NCI-H1105 (cell line): ENCODE measurements at places on chromosomes 4 and X.

DNA sequence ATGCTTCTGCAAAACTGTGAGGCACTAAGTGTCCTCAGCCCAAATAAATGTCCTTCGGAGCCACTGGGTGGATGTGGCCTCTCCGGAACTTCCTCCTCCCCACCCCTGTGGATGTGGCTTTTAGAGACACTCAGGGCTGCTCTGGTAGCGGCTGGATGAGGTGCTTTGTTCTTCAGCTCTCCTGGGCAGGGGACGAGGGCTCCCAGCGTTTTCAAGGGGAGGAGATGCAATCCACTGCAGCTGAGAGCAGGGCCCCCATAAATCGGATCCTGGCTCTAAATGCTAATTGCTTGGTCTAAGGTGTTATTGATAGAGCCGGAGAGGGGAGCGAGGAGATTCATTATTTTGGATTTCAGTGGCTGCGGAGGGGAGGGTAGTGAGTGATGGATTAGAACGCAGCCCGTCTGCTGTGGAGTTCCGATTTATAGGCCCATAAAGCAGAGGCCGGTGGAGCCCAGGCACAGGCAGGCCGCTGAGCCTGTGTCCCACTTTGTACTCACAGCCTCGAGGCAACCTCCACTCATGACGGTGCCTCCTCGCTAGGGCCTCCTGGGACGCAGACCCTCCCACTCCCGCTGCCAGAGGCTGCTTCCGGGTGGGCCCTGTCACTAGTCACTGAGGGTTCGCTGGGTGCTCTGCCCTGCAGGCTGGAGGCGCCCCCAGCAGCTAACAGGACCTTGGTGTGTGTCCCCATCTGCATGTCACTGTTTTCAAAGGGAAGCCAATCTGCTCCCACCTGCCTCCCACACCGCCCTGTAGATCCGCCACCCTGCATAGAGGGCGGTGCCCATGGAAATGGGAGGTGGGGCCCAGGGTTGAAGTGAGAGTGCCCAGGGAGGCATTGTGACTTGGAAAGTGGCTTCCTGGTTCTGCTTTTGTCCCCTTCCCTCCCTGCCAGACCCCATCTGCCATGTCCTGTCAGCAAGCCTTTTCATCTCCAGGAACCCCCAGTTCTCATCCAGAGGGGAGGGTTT, 135.4 kb upstream of the PSAPL1 start:
- no peak for DNase-seq

DNA sequence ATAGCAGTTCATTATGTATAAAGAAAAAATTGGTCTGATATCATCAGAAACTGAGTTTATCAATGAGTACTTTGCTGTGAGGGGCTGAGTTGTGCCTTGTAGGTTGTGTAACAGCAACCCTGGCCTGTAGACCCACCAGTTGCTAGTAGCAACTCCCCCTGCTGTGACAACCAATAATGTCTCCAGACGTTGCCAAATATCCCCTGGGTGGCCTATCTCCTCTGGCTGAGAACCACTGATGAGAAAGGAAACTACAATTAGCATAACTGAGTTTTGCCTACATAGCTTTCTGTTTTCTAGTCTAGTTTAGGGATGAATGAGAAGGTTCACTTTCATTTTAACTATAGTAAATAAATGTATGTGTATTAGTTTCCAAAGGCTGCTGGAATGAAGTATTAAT, 234.1 kb downstream of the CPE start:
- no peak for DNase-seq

DNA sequence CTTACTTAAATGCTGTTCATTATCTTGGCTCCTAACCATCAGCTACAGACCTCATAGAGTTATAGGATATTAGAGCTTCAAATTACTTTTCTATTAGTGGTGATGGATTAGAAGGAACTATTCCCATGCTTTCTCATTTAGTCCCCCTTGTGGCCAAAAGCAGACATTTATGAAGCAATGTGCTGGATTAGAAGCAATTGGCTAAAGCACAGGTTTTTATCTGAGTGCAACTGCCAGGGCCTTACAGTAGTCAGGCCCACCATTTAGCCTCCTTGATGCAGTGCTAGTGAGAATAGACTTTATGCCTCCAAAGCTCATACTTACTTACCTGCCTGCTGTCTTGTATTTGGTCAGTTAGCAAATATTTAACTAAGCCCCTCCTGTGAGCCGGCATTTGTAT, 93.0 kb downstream of the TSPAN7 start:
- peak; percentile 21 for DNase-seq

DNA sequence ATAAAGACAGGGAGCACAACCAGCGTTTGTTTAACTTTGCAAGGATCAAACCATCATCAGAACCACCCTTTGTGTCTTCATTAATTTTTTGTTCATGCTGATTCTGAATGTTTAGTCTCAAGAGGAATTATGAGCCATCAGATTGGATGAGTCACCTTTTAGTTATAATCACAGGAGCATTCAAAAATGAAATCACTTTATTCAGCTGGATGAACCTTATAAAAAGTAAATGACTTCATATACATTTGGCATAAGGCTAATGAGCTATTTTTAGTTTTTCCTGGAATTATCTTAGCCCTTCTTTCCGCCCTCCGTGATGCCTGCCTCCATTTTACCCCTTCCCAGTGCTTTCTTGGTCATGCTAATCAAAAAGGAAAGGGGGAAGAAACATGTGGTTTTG, 103.6 kb downstream of the SORBS2 start:
- no peak for DNase-seq

DNA sequence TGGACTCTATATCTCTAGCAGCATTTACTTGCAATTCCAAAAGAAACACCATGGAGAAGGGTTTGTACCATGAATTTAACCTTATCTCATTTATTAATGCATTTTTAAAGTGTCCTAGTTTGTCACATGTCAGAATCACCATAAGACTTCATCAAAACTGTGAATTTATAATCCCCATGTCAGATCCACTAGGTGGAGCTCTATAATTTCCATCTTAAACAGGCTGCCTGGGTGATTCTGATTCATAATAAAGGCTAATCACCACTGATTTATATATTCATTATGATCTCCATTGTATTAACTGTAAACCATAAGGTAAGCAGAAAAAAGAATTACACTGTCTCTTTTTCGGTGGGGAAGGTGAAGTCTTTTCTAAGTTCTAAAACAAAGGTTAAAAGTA, 4.0 kb downstream of the TCEAL2 start:
- DNase-seq = no peak

- DNase-seq = no peak
Measured at GRCh38 chr4:142645475-142646108, 200.5 kb downstream of the INPP4B start.

DNA sequence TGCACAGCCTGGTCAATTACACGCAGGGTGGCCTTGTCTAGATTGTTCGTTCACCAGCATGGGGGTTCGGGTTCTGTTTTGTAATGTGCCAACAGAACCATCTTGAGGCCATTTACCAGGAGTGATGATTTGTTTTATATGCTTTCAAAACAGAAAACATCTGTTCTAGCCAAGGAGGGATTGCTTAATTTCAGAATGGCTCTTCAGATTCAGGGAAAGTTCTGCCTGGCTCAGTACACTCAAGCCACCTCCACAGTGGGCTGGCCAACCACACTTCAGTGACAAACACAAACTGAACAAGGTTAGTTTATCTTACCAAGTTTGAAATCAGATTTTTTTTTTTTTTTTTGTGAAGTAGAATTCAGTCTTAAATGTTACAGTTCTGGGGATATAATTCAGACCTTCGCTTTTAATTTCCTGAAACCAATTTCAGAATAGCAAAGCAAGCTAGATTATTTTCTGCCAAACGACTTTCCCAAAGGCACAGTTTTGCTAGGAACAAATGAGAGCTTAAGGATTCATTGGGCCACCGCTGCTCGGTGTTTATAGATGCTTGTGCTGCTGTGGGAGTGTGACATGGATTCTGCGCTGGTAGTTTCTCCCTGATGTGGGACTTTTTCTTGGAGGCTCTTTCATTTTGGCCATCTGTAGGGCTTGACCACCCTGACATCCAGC, 23.4 kb downstream of the SMS start:
- DNase-seq = no peak

DNA sequence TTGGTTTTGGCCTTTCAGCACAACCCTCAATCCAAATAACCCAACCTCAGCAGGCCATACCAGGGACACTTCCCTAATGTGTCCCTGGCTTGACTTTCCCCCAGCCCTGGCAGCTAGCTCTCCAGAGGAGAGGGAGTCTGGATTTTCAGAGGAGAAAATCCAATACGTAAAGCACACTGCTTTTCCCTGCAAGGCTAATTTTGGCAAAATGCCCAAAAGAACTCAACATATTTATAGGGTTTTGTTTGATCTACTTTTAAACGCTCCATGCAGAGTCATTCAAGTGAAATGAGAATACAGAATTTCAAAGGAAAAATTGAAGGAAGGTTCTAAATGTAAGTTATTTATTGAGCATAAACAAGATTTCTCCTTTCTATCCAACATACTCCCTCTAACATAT, 167.2 kb downstream of the SH3KBP1 start:
- DNase-seq = no peak

DNA sequence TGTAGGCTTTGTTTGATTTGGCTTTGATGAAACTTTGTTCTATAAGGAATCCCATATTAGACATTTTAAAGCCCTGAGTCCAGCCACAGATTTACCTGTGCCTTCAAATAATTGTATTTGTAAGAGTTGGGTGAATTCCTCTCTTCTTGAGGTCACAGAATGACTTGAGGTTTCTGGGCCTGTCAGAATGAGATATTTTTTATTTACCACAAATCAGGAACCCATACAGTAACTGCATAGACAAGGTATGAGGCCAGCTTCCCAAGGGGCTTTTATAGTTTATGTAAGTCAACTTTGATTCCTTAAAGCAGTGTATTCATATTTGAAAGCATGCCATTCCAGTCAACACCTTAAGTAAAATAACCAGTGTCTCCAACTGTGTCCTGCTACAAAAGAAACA, 29.1 kb upstream of the CXCL3 start:
- DNase-seq = no peak

- DNase-seq = no peak
Measured at GRCh38 chr4:96003951-96004740, 164.3 kb downstream of the PDHA2 start.

DNA sequence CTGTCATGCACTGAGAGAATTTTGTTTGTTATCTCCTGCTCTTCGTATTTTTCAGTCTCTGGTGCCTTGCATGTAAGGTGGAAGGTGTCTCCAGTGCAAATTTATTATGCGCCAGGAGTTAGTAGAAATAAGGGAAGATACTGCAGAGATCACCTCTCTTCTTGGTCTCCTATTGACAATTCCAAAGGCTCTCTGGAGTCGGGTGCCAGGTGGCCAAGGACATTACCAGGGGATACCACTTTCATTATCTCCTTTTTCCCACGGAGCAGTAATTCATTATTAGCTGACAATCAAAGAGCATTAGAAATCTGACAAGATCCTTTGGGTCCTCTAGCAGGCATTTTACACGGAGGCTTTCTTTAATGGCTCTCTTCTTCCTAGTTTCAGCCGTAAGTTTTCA, 26.0 kb downstream of the ADD1 start:
- no peak for DNase-seq

GRCh38 chrX:107805179-107805578, 20.5 kb upstream of the MID2 start:
- no peak for DNase-seq

- no peak for DNase-seq
Measured at GRCh38 chr4:40843696-40844095, 93.9 kb downstream of the NSUN7 start.

DNA sequence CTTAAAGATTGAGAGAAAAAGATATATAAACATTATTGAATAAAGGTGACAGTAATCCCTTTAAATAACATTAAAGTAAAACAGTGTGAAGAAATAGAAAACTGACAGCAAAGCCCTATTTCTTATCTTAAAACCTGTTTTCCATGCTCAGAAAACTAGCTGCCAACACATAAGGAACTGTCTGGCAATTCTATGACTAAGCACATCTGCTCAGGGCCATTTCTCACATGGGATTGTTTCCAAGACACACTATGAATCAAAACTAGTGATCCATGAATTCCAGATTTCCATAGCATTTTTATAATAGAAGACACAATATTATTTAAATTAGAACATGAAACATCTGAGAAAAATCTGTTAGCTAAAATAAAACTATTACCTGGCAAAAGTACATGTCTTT, 113.4 kb downstream of the SCLT1 start:
- DNase-seq = no peak

DNA sequence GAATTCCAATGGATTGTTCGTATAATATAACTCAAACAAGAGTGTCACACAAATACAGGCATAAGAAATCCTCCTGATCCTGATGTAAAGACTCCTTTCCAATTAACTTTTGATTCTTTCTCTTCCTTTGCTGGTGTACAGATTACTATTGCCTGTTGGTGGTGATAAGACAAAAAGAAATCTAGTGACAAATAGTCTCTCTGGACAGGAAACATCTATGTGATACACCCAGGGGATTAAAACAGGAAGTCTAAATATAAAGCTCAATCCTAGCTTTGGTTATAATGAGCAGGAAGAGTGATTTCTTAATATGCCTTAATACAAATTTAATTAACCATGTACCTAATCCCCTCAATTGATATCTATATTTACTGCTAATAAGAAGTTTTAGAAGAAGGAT, 45.1 kb downstream of the ARHGEF6 start:
- no peak for DNase-seq

- no peak for DNase-seq
Measured at GRCh38 chr4:24768604-24769003, 26.8 kb upstream of the SOD3 start.

- DNase-seq = no peak
Measured at GRCh38 chr4:20046931-20047677, 204.6 kb upstream of the SLIT2 start.

GRCh38 chr4:38904090-38904666, 36.6 kb downstream of the FAM114A1 start:
- DNase-seq = no peak

GRCh38 chr4:37934096-37934495, 26.1 kb upstream of the PTTG2 start:
- no peak for DNase-seq

DNA sequence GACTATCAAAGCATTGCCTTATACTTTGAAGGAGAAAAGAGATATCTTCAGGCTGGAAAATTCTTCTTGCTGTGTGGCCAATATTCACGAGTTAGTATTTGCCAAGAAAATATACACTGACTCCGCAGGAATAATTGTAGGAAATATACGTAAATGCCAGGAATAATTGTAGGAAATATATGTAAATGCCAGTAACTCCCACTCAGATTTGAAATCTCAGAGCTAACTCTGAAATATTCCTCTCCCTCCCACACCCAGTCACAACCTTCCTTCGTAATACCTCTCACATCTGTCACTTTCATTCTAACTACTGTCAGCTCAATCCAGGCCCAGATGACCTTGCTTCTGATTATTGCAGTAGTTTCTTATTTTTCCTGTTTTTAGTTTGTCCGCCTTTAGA, 73.5 kb downstream of the WDR19 start:
- no peak for DNase-seq

DNA sequence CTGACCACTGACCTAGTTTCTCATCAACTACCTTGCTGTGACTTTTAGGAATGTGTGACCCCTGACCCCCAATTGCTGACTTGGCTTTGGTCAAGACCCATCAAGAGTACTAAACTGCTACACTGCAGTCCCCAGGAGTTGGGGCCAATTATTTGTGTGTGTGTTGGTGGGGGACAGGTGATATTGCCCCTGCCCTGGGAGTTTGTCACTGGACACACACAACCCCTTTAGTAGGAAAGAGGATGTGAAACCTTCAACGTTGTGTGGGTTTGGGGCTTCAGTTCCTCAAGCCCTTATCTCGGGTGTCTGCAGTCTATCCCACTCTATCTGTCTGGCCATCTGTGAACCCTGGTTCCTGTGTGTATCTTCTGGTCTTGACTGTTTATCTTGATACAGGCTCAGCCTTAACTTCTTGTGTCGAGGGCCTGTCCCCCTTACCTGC, 6.5 kb downstream of the SASH3 start:
- DNase-seq = no peak

- no peak for DNase-seq
Measured at GRCh38 chr4:7199771-7200441, 7.6 kb downstream of the SORCS2 start.
